ENCODE measurements at places on chromosomes 13 and 19.

GRCh38 chr19:12965017-12965811 lies 4.2 kb upstream of the DAND5 start:
- peak; percentile 67 for DNase-seq

- no peak for DNase-seq
These were observed 34.5 kb downstream of the MYO9B start for GRCh38 chr19:17109962-17110598.

- no peak for DNase-seq
These were observed 14.8 kb upstream of the FCGBP start for GRCh38 chr19:39949026-39949747.

GRCh38 chr13:40564342-40565001 lies 102.0 kb downstream of the FOXO1 start:
- DNase-seq = no peak

DNA sequence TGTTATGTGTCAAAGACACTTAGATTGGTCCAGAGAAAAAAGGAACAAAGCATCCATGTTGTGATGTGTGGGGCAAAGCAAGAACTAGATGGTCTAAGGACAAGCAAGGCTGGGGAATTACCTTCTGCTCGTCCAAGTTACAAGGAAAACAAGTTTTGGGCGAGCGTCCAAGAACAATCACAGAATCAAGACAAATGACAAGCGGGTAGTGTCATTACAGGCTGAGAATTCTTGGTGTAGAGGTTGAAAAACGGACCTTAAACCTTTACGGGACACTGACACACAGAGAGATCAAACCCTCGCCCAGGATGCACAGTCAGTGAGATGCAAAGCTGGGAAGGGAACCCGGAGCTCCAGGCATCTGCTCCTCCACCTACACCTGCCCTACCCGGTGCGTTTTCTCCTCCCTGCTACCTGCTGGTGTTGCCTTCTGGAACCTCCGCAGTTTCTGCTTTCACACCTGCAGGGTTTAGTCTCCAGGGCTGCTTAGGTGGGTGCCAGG lies 515 bp upstream of the ZNF324B start:
- no peak for DNase-seq

- DNase-seq = no peak
These were observed 50.8 kb downstream of the ATP11A start for GRCh38 chr13:112740502-112741131.

GRCh38 chr19:45218911-45219743 lies 26.1 kb downstream of the EXOC3L2 start:
- no peak for DNase-seq

DNA sequence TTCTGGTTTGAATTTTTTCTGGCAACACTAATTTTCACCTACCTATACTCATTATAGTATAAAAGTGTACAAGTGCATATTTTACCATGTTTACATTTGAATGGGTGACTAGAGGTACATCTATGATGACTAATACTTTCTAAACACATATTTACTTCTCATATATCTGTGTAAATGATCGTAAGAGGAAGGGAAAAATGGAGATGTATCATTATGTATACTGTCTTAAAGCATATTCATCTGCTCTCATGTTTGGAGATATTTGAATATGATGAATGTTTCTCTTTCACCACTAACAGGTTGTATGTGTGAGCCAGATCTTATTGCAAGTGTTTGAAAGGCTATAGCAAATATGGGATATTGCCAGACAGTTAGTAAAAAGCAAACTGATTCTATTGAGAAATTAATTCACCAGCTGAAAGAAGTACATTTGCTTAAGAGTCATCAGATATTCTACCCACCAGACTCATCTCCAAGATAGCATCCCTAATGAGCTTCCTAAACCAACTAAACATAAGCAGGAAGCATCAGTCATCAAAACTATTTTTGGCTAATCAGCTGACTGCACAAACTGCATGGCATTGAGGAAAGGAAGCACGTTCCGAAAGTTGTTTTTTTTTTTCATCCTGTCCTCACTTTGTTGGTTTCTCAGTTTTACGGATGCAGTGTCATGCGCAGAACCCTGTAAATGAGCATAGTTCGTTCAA lies 738.2 kb downstream of the GPC5 start:
- no peak for DNase-seq

DNA sequence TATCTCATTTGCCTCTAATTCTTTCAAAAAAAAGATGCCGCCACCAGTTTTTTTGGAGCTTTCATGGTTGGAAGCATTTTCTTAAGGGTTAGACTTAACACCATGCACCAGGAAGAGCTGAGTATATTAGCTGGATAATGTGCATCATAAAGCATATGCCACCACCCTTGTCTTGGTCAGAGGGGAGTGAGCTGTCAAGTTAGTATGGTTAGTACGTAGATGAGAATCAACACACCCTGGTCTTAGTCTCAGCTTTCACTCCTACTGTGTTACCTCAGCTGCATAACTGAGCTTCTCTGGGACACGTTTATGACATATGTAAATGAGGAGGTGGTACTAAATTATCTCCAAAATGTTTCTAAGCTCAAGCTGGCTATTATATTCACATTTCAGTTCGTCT lies 415.6 kb downstream of the DCT start:
- no peak for DNase-seq

GRCh38 chr13:91017669-91018053 lies 329.8 kb upstream of the MIR17HG start:
- no peak for DNase-seq

GRCh38 chr13:24187185-24187584 lies 26.7 kb downstream of the SPATA13 start:
- no peak for DNase-seq

GRCh38 chr19:49097453-49098288 lies 12.4 kb downstream of the SNRNP70 start:
- DNase-seq = peak; percentile 64

DNA sequence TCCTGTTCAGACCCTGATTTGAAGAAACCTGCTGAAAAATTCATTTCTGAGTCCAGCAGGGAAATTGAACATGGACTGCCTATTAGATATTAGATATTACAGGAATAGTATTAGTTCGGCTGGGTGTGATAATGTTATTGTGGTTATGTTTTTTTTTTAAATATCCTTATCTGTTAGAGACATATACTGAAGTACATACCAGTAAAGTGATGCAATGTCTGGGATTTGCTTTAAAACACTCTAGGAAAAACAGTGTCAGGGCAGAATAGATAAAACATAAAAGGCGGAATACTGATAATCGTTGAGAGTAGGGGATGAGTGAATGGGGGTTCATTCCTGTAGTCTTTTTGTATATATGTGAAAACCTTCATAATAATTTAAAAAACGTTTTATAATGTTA lies 28.7 kb upstream of the AMER2 start:
- DNase-seq = no peak

Measured in activated CD4-positive, alpha-beta T cell treated with anti-CD3 and anti-CD28 coated beads for 1 hour (primary cell).